Pons (tissue), 1 donor: ENCODE measurements at places on chromosomes 6 and 20.

GRCh38 chr6:22448291-22448711, 121.1 kb upstream of the HDGFL1 start:
- no peak for DNase-seq

GRCh38 chr6:111809264-111809663, 64.0 kb downstream of the FYN start:
- no peak for DNase-seq

GRCh38 chr20:48892891-48893290, 28.6 kb upstream of the ARFGEF2 start:
- no peak for DNase-seq

GRCh38 chr6:47484616-47485015, 7.0 kb downstream of the CD2AP start:
- DNase-seq: no peak

GRCh38 chr6:28982476-28983266, 22.4 kb downstream of the ZNF311 start:
- peak; percentile 63 for DNase-seq

DNA sequence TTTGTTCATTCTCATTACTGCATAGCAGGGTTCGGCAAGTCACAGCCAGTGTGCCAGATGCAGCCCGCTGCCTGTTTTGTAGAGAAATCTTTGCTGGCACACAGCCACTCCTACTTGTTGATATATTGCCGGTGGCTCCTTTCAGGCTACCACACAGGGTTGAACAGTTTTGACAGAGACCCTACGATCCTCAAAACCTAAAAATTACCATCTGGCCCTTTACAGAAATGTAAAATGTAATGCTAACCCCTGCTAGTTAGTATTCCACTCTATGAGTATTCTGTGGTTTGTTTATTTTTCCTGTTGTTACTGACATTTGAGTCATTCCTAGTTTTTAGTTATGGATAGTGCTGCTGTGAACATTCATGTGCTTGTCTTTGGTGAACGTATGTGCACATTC, 11.5 kb downstream of the DHX35 start:
- peak; percentile 26 for DNase-seq

DNA sequence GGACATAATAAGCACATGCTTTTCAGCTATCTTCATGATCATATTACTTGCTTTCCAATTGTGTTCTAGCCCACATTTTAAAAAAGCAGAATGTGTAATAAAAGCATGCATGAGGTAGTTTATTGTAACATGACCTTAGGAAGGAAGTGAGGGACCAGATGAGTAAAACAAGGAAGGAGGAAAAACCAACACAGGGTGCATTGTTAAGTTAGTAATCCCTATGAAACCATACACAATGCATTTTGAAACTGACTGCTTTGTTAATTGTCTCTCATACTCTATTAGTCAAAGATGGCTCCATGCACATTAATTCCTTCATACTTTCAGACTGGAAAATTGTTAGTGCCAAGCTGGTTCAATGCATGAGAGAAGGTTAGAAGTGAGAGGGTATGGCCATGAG, 37.7 kb upstream of the CENPW start:
- DNase-seq: no peak

- DNase-seq: no peak
Observed at GRCh38 chr6:144559865-144560593, 274.9 kb downstream of the UTRN start.

DNA sequence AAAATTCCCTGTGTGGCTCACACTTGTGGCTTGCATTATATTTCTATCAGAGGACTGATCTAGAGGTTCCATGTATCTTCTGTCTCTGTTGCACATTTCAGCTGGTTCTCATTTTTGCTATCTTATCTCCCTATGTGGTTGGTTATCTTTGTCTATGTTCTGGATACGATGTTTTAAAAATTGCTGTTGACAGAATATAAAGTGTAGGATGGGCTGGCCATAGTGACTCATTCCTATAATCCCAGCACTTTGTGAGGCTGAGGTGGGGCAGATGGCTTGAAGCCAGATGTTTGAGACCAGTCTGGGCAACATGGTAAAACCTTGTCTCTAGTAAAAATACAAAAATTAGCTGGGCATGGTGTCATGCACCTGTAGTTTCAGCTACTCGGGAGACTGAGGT, 9.9 kb upstream of the ULBP3 start:
- no peak for DNase-seq
